EL (cell line): ENCODE measurements at places on chromosomes 4 and X.
A peak's percentile ranks its signal among the peaks of the same experiment; 100 is the strongest.

DNA sequence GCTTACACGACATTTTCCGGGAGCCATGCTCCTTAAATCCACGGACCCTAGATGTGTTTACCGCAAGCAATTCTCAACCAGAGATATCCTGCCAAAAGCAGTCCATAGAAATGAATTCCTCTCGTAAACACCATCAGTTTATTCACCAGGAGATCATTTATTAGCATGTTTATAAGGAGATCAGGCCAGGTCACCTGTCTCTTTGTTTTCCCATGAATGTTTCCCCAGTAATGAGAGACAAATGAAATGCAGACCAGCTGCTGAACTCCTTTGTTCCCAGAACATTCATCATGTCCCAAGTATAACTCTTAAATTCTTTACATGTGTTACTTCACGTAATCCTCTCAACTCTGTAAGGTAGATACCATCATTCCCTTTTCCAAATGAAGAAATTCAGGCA lies 137.1 kb downstream of the DDX53 start:
- DNase-seq = no peak

GRCh38 chr4:113823291-113823659 lies 61.7 kb upstream of the CAMK2D start:
- no peak for DNase-seq

DNA sequence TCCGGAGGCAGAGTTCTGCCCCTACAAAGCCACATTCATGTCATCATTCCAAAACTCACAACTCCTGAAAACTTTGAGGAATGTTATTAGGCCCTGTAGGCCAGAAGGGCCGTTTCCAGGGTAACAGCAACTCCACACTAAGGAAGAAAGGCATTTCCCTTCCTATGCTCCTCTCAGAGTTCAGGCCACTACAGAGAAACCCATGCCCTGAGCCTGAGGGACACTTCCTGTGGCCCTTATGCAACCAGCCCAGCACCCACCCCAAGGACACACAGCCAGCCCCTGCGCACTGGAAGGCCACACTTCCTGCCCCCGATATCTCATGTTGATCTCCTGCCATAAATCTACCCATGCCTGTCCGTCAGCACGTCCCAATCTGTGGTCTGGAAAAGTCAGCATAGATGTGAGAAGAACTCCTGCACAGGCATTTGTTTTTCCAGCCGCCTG lies 289.3 kb downstream of the BCOR start:
- DNase-seq = peak; percentile 85

DNA sequence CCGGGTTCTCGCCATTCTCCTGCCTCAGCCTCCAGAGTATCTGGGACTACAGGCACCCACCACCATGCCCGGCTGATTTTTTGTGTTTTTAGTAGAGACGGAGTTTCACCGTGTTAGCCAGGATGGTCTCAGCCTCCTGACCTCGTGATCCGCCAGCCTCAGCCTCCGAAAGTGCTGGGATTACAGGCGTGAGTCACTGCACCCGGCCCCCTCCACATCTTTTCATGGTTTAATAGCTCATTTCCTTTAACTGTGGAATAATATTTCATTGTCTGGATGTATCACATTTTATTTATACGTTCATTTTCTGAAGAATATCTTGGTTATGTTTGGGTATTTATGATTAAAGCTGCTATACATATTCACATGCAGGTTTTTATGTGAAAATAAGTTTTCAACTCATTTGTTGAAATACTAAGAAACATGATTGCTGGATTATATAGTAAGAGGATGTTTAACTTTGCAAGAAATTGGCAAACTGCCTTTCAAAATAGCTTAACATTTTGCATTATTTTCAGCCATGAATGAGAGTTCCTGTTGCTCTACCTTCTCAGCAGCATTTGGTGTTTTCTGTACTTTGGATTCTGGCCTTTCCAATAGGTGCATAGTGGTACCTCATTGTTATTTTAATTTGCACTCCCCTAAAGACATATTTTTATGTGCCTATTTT lies 591.9 kb downstream of the TECRL start:
- no peak for DNase-seq

DNA sequence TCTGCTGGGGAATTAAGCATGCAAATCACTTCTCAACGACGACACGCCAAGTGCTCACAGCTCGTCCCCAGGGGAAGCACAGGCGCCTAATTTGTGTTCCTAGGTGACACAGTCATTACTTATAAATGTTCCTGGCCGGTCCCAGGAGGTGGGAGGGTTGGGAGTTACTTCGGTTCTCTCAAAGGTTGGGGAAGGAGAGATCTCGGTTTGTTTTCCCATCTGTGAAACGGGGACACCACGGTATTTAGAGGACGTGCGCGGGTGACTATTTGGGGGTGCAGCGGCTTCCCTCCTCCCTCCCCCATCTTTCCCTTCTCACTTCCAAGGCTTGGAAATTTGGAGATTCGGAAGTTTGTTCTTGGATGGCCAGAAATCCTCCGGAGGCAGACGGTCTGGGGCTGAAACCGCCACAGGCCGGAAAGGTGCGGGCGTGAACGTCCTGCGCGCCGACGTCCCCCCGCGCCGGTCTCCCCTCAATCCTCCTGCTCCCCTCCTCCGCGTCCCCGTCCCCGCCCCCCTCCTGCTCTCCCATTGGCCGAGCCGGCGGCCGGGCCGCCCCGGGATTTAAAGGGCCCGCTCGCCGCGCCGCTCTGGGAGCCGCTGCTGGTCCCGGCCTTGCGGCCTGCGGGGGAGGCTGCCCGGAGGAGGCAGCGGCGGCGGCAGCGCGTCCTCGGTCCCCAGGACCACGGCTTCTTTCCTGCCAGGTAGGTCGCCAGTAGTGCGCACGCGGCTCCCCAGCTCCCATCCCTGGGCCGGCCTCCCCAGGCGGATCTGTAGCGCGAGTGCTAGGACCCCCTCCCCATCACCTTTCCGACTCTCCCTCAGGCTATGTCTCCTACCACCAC lies at the start of gene PORCN:
Gene PORCN (plus strand): TSS at position 593 of the 845 bp plus-strand sequence. CDS start 829 bp downstream, outside the sequence.
- peak; percentile 69 for DNase-seq

DNA sequence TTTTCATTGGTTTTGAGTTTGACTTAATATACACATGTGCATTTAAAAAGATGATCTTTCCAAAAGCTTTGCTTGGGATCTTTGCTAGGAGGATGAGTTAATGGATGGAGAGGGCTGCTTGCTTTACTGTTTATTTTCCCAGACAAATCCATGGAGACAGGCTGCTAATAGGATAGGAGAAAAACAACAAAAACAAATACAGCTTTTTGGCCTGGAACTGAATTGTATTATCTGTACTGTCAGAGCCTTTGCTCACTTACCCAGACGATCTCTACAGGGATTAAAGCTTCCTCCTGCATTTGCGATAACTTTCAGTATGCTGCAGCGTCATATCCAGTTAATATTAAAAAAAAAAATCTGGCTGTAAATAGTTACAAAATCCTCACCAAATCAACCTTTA lies 190.8 kb upstream of the NUDT6 start:
- no peak for DNase-seq

DNA sequence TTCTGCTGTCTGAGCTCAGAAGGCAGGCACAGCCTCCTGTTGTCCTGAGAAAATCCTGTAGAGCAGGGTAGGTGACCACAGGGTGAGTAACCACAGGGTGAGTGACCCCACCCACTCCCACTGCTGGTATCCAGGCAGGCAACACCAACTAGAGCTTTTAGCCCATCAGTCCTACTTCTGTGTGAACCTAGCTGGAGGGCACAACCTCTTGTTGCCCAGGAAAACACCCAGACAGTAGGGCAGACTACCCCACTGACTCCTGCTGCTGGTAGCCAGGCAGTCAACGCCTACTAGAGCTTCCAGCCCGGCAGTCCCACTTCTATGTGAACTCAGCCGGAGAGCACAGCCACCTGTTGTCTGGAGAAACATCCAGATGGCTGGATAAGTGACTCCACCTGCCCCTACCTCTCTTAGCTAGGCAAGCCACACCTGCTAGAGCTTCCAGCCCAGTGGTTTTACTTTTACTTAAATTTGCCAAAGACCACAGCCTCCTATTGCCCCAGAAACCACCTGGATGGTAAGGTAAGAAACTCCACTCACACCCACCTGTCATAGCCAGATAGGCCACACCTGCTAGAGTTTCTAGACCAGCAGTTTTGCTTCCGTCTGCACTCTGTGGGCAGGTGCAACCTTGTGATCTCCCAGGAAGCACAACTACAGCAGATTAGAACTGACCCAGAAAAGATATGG lies 371.6 kb downstream of the INPP4B start:
- DNase-seq = peak; percentile 21

DNA sequence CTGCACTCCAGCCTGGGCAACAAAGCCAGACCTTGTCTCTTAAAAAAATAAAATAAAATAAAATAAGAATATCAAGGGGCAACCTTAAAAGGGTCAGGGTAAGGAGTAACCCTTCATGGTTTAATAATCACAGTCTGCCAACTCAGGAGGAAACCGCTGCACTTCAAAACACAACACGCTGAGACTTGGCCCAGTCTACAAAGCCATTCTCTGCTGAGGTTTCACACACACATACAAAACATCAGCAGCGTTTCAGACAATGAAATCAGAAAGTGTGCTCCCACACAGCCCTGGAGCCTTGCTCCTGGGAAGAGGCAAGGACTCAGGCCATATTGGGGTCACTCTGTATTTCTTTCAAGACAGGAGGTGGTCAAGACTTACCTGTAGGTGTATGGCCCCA lies 18.3 kb downstream of the SCARB2 start:
- DNase-seq = no peak

DNA sequence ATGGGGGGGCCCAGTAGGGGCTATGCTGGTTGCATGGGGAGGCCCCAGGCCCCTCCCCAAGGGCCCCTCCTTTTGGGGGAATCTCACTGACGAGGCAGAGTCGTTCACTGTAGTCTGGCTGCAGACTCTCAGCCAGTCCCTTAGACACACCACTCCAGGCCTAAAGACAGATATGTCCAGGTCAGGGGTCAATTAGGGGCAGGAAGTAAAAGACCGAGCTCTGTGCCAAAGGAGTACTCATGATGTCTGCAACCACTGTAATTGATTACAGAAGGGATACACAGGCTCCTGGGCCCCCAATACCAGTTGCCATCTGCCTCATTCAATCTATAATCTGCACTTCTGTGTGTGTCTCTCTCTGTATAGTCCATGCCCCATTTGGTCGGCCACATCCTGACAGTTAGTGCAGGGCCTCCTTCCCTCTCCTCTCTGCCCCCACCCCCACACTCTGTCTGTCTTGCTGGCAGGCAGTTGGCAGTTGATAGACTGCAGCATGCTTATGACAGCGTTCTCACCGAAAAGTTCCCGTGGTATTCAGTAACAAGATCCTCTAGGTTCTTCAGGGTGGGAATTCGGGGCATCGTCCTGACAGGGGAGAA lies 1.3 kb upstream of the CXorf65 start:
- DNase-seq = no peak

GRCh38 chr4:124201636-124202035 lies 510.9 kb downstream of the ANKRD50 start:
- DNase-seq = no peak

DNA sequence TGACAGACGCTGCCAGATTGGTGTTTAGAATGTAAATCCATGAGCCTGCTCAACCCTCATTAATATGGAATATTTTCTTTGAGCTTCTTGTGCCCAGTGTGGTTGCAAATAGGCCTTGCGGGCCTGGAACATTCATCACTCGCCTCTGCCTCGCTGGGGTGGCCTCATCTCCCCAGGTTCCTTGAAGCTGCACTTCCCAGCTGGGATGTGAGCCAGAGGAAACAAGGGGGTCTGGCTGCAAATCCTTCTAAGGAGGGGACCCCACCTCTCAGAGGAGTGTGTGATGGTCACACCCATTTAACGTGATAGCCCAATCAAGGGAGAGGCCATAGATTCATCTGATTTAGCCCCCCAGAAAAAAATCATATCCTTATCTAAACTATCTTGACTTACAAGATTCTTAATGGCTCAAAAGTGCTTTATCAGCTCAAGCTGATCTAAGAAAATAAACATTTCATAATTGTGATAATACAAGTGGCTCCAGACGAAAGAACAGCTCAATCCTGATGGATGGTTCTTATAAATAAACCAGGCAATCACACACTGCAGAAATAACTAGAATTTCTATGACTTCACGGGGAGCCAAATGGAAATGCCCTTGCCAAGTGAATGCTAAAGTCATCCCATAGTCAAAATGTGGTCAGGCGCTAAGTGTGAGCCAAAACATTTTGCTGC lies 189.9 kb downstream of the PTTG2 start:
- DNase-seq = peak; percentile 54

DNA sequence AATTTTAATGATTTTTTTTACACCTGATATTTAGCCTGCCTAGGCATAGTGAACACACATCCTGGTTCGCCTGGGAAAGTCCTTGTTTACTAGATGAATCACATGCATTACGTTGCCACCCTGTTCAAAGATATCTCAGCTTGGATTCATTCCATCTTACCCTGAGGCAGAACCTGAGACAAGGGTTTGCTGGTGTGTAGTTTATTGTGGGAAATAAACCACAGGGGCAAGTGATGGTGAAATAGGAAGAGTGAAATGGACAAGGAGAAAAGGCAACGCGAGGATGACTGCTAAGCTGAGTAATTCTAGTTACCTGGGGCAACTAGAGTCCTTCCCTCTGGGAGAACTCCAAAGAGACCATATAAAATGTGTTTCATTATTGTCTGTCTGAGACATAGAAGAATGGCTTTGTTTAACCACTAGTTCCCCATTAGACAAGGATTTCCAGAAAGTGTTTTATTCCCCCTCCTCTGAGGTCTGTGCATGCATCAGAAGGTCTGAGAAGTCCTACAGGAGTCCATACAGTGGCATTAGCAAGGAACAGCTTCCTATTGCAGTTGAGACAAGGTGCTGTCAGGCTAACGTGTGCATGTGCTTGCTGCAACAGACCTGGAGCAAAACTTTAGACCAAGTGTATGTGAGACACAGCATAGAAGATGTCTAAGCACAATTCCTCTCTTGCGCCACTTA lies 797.3 kb upstream of the FRG1 start:
- peak; percentile 35 for DNase-seq

DNA sequence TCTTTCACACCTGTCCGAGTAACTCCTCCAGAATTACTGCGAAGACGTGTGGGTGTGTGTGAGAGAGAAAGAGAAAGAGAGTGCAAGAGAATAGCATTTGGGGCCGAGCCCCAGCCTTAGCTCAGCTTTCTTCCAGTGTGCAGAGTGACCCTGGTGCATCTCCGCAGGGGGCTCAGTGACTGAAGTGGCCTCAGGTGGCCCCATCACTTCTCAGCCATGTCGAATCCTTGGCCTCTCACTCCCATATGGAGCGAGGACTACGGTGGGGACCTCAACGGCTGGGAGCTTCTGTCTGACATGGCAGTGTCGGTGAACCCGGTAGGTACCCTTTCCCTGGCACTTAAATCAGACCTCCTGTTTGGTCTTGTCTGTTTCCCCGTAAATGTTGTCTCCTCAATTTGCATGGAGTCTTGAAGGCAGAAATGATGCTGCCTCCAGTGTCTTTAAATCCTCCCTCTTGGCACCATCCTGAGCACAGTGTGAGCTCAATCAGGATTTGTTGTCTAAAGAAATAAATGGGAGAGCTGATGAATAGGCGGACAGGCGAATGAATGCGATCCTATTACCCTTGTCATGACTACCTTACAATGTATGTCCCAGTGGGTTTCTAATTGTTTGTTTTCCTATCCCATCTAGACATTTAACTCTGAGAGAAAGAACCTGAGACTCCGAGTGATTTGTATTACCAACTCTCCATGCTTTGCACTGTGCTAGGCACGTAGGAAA lies 305.9 kb downstream of the AFF2 start:
- no peak for DNase-seq

- peak; percentile 0 for DNase-seq
Measured at GRCh38 chrX:8913655-8914409, 112.6 kb upstream of the FAM9A start.
